ENCODE measurements at places on chromosomes 2 and 18.

GRCh38 chr2:67600222-67600871, 203.2 kb downstream of the ETAA1 start:
- DNase-seq, result no peak

DNA sequence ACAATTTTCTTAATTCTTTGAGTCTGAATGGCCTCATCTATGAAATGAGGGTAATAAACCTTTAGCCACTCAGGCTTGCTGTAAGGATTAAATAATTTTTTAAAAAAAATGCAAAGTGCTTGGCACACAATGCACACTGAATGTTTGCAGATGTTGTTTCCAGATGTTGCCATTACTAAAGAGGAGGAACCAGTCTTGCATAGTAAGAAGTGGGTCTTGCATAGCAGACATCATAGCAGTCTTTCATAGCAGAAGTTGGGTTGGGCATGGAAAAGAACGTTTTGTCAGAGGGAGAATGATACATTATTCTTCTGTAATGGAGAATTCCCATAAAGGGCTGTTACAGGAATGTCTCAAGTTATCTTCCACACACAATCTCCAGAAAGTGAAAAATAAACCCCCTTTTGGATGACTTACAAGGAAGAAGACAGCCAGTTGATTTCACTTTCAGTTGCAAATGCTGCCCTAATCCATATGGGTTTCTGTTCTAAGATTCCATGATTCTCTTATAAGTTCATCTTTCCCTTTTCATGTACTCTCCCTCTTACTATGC, 327.7 kb downstream of the SUCLG1 start:
- DNase-seq, result no peak

DNA sequence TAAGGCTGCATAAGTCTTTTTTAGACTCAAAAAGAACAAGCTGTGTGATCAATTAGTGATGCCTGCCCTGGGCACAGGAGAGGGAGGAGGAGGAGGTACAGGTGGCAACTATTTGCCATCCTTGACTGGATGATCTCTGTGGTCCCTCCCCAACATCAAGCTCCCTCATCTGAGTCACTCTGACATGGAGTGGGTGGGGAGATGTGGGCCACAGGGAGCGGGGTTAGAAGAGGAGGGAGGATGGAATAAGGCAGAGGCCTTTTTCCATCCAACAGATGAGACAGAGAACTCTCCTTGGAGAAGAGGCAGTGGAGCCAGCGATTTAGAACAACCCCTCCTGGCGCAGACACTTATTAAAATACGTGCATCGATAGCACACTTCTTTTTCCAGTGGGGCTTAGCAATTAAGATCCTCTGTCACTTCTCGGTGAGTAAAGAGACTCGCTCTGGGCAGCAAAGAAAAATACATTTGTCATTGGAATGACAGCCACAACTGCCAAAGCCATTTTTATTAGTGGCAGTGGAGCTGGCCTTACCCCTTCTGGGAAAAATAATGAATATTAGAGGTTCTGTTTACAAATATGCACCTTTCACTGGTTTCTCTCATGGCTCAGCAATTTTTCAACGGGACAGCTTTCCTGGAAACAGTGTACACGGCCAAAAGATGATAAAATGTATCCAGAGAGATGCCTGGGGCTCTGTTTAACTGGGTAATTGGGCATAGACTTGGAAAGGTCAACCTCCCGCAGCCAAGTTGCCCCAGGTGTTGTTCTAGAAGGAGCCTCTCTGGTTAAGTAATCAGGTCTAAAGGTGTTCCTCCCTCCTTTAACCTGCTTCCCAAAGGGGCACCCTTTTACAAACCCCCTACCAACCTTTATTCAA, 238.4 kb upstream of the CXCR4 start:
- no peak for DNase-seq

GRCh38 chr2:144261336-144261735, 258.6 kb downstream of the ZEB2 start:
- DNase-seq, result no peak

GRCh38 chr2:208031608-208032019, 6.3 kb upstream of the PLEKHM3 start:
- DNase-seq, result no peak

DNA sequence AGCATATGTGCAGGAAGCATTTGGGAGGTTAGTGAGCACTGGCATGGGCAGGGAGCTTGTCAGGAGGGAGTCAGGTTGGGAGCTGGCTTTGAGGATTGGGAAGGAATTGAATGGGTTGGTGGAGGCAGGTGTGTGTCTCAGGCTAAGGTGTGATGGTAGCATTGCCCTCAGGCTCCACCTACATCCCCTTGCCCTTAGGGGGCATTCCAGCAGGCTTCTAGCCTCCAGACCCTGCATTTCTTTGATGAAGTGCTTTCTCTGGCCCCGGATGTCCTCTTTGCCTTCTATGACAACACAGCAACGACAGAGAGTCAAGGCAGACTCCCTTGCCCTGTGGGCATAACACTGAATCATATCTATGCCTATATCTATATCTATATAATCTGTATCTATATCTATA, 13.5 kb downstream of the RHBDD1 start:
- no peak for DNase-seq

GRCh38 chr2:145715601-145716000, 1195.7 kb upstream of the ZEB2 start:
- DNase-seq, result no peak

DNA sequence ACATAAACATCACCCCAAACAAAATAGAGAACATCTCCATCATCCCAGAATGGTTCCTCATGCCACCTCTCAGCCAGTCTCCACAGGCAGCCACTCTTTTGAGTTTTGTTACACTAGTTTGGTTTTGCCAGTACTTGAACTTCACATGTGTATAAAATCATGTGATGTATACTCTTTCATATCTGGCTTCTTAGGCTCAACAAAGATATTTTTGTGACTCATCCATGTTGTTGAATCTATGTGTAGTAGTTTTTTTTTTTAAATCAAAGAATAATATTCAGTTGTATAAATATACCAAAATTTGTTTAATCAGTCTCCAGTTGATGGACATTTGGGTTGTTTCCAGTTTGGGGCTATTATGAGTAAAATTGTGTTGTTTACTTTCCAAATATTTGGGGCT, 75.9 kb downstream of the PMS1 start:
- no peak for DNase-seq

GRCh38 chr2:56250153-56250729, 66.5 kb downstream of the CCDC85A start:
- no peak for DNase-seq

DNA sequence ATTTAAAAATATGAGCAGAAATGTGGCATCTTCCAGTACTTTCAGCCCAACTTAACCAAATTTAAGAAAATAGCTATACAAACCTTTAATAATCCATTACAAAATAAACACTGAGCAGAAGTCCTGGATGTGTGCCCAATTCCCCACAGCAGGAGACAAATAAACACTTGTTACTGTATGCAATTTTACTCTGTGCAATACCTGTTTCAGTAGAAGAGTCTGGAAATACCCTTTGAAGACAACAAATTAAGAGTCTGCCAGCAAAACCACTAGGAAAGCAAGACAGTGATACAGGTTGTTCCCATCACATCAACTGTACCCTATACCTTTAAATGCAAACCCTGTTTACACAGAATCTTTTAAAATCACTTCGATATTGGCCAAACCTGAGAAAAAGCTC, 41.4 kb upstream of the RNU4ATAC start:
- DNase-seq, result no peak

DNA sequence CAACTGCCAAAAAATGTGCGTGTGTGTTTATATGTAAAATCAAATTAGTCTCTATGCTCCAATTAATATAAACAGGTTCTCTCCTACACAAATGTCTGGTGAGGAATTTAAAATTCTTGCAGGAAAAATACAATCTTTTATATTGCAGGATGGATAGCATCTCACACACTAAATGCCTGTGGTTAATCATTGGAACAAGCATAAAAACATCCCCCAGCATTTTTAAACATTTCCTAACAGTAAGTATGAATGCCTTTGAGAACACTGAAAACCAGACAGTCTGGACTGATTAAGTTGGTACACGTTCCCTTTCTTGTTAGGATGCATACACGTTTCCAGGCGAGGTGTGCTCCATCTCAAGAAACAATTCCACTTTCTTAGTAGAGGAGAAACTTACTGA, 29.9 kb upstream of the PDE1A start:
- no peak for DNase-seq

- no peak for DNase-seq
Observed at GRCh38 chr2:119820275-119820674, 60.6 kb downstream of the PTPN4 start.

GRCh38 chr2:132901661-132902060, 231.7 kb upstream of the LYPD1 start:
- no peak for DNase-seq

- peak; percentile 36 for DNase-seq
Observed at GRCh38 chr2:232363784-232364615, 14.6 kb upstream of the ALPP start.
